BJ (cell line): ENCODE measurements at places on chromosomes 13 and 19. TPM values are rescaled to one million over a fixed set of nuclear protein-coding genes. Genes with fewer than 3 reads are reported as not detected.

RNF225 gene
- not detected in 2 replicates for polyA plus RNA-seq

ZNF525 gene
- polyA plus RNA-seq, result 1.2 and 2.3 TPM in 2 replicates

PTGIR gene
- 16.9 and 27.8 TPM in 2 replicates for polyA plus RNA-seq

LIM2 gene
- not detected in 2 replicates for polyA plus RNA-seq

PRR36 gene
- not detected in 2 replicates for polyA plus RNA-seq

DNA sequence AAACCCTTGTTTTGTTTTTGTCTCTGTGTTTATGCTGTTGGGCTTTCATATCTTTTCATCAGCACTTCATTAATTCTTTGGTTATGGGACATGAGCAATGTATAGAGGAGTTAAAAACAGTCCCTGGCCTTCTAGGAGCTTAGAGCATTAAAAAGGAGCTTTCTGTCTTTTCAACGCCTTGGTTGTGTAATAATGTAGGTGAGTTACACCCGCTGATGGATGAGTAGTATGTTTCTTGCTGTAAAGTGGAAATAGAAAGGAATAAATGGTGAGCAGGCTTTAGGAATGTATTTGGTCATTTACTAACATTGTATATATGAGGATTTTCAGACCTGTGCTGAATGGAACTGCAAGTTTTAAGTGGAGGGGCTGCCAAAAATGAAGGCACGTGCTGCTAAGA, 121.5 kb upstream of the RNF113B start:
- DNase-seq, result no peak

GRCh38 chr19:46951171-46951986, 68.3 kb upstream of the NPAS1 start:
- no peak for DNase-seq

GRCh38 chr19:6498294-6499036, 3.6 kb downstream of the TUBB4A start:
- DNase-seq, result no peak

GRCh38 chr19:55345818-55346724, 6.4 kb downstream of the KMT5C start:
- no peak for DNase-seq

GRCh38 chr19:46607448-46607841, 6.3 kb downstream of the CALM3 start:
- DNase-seq, result no peak

- no peak for DNase-seq
Observed at GRCh38 chr19:35845215-35846037, 6.9 kb downstream of the NPHS1 start.

DNA sequence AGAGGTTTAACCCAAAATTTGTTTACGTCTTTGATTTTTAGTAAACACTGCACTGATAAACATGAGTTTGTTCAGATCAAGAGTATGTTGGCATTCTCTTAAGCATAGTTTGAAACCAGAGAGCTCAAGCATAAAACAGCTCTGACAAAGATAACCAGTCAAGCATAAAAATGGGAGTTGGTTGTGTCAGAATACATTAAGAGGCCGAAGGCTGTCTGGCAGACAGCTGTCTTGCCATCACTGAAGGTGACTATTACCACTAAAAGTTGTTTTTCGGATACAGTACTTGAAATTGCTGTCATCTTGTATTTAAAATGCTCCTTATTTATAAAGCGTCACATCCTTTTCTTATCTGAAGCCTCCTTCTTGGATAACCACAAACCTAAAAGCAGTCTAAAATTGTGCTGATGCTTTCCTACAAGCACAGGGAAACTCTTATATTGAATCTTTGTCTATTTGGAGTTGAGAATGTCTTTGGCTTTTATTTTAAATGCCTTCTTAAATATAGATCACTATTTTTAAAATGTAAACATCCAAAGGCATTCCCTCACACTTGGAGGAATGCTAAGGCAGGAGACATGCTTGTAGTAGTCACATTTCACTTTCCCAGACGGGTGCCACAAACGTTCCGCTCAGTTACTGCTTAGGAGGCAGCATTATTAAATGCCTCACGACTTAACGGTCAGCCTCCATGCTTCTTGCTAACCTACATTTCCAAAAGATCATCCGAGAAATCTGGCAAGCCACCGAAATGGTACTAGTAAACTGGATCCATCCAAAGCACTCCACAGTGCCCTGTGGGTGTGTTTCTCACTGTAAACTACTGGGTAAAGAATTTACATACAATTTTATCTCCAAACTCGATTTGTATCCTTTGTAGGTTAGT, 1.5 kb downstream of the SMAD9 start:
- DNase-seq, result no peak

GRCh38 chr19:55536951-55537740, at the start of gene SBK2:
Gene SBK2 (minus strand): TSS chr19:55537133. CDS start chr19:55536294, 839 bp downstream.
- no peak for DNase-seq

- no peak for DNase-seq
Observed at GRCh38 chr13:79966059-79966458, 374.9 kb downstream of the SPRY2 start.

GRCh38 chr13:79485014-79485811, 4.3 kb downstream of the NDFIP2 start:
- peak; percentile 81 for DNase-seq

DNA sequence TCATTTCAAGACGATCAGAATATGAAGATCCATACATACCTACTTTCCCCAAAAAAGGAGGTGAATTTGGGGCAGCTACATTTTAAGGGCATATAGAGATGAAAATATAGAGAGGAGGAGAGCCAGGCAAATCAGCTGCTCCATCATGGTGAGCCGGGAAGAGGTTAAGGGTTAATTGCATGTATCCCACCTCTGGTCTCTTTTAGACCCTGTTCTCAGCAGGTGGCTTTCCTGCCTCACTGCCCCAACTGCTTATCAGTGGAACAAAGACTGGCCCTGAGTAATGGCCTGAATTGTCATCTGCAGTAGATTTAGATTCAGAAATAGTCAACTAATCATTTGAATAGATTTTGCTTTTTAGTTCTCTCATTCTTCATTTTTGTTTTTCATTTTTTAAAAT, 206.6 kb downstream of the SPRY2 start:
- DNase-seq, result no peak

- DNase-seq, result no peak
Observed at GRCh38 chr13:94967183-94968039, 255.1 kb upstream of the SOX21 start.

DNA sequence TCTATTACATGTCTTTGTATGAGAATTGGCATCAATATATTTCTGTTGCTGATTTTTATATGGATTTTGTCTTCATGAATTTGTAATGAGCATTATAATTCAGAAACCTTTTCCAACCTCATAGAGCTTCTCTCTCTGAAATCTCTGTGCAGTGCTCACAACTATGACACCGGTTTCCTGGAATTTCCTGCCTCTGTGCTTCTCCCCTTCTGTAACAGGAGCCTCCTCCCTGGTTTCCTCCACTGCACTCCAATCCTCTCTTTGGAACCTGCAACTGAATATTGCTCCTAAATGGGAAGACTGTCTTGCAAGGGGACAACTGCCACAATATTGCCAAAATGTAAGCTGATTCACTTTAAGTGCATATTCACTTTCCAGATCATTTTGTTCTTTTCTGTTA, 1147.9 kb downstream of the UQCRFS1 start:
- no peak for DNase-seq
